GDM1 (cell line): ENCODE measurements at places on chromosomes 16 and 17.

GRCh38 chr17:37259030-37259735 lies 116.6 kb upstream of the C17orf78 start:
- no peak for DNase-seq

- DNase-seq, result no peak
Measured at GRCh38 chr17:66831383-66832210, 3.3 kb upstream of the CACNG5 start.

DNA sequence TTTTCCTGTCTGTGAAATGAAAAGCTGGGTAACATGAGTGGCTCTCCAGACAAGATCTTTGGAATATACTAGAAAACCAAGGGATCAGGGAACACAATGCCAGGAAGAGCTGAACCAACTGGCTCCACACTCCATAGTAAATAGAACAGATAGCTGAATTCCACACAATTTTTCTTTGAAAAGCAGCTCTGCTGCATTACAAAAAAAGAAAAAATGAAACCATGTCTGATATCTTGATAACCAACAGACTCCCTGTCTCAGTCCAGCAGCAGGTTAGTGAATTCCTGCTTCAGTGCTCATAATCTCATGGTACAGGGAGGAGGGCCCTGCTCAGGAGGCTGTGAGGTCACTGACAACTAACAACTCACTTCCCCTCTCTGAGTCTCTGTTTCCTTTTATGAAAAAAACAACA lies 97.1 kb downstream of the CDH11 start:
- DNase-seq, result no peak

DNA sequence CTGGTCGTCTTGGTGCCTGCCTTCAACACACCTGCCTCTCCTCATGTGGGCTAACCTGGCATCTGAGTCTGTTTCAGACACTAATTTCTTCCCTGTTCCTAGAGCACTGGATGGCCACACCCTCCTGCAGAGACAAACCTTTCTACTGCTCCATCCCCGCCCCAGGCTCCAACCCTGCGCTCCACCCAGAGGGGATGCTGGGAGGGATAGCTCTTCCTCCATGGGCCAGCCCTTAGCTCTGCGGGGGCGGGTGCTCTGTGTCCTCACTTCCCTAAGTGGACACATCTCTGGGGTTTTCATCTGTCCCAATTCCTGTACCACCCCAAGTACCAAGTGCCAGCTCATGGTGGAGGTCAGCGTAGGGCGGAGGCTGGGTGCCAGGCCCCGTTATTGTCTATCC lies 11.0 kb upstream of the CRISPLD2 start:
- no peak for DNase-seq

DNA sequence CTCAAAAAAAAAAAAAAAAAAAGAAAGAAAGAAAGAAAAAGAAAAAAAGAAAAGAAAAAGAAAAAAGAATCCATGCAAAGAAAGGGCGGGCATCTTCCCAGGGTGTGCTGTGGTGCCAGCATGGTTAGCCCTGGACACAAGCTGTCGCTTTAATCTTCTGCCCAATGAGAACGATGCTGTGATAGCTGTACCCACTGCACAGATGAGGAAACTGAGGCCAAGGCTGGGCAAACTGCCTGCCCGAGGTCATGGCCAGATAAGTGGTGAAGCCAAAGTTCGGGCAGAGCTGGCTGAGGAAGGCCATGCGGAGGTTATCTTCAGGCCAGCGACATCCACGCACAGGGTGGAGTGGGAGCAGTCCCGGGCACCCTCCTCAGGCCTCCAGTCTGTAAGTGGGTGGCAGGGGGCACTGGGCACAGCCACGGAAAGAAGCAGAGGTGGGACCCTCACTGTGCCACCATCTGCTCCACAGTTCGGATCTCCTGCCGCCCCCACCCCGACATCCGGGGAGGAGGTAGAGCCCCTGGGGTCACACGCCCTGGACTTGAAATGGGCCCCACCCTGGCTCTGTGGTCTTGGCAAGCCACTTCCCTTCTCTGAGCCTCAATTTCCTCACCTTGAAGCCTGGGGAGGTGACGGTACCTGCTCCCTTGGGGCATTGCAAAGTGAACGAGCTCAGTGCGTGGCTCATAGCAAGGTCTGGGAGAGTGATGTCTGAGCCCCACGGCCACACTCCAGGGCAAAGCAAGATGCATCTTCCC lies 6.5 kb downstream of the FBXL16 start:
- no peak for DNase-seq
